ENCODE measurements at places on chromosomes 11 and 22.

- DNase-seq = no peak
Measured at GRCh38 chr11:71302911-71303310, 50.5 kb upstream of the SHANK2 start.

DNA sequence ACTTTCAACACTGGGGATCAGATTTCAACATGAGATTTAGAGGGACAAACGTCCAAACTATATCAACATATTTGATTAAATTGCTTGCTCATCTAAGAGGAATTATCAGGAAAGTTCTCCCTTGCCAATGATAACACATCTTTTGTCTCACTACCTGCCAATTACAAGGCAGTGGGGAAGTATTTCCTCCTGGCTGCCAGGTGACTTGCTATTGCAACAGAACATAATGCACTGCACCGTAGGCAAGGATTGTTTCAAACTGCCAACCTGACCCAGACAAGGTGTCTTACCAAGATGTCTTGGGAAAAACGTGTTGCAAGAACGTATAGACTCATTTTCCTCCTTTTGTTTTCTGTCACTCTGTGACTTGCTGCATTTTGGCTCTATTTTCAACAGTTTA is 711.6 kb downstream of the METTL15 start:
- no peak for DNase-seq

- no peak for DNase-seq
Measured at GRCh38 chr22:10778296-10778814, 4749.6 kb upstream of the OR11H1 start.

- no peak for DNase-seq
Measured at GRCh38 chr22:48979482-48979881, 848.2 kb downstream of the BRD1 start.

- no peak for DNase-seq
Measured at GRCh38 chr11:118227865-118228785, 3.3 kb upstream of the JAML start.

DNA sequence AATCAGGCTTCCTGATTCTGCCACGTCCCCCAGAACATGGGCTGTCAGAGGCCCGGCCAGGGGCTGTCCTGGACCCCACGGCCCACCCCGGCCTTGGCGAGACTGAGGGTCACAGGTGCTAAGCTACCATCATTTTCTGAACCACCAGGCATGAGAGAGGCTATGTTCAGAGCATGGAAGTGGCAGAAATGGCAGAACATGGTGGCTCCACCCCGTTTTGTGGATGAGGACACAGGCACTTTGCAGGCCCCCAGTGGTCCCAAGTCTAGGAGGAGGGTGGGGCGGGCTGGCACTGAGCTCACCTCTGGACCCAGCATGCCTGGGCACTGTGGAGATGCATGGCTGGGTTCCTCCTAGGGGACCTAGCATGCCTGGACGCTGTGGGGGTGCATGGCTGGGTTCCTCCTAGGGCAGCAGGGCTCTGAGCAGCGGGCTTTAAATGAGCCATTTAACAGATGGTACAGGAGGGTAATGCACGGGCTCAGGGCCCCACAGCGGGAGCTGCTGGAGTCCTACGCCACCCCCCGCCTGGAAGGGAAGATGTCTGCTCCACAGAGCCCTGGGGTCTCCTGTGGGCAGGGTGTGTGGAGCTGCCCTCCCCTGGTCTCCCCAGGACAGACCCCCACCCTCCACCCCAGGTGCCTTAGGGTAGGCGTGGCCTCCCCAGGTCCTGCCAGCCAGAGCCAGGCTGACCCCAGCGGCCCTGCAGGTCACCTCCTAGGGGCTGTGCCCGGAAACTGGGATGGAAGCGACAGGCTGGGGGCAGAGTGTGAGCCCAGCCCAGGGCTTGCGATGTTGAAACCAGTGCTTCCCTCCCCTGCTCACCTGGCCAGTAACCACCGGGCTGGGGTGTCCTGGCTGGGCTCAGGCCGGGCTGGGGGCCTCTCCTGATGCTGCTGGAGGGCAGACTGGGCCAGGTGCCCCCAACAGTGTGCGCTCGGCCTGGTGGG is 6.1 kb upstream of the MUC5AC start:
- DNase-seq = no peak

DNA sequence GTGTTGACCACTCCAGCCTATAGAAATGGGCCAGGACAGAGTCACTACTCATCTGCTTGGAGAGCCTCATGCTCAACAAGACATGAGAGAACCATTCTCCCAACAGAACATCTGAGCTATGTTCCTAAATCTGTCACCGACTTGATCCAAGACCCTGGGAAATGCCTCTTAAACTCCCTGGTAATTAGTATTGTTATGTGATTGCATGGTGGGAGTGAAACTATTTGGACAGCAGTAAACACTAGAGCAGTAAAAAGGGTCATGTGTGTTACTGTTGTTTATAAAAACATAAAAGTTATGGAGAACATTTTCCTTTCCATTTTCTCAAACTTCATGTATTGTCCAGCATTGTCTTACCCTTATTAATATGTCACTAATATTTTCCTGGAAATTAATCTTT is 369.8 kb upstream of the FAT3 start:
- no peak for DNase-seq

- DNase-seq = peak; percentile 60
Measured at GRCh38 chr22:21657360-21658032, 8.3 kb upstream of the PPIL2 start.

GRCh38 chr11:59480359-59480758 is 7.2 kb downstream of the OR4D10 start:
- DNase-seq = no peak

- DNase-seq = no peak
Measured at GRCh38 chr11:31969359-31969702, 121.5 kb upstream of the RCN1 start.
